ENCODE measurements at places on chromosomes 5 and 9.

- no peak for DNase-seq
Observed at GRCh38 chr5:108975697-108976096, 228.0 kb downstream of the FER start.

- DNase-seq, result no peak
Observed at GRCh38 chr9:130143279-130143893, 28.8 kb upstream of the NCS1 start.

DNA sequence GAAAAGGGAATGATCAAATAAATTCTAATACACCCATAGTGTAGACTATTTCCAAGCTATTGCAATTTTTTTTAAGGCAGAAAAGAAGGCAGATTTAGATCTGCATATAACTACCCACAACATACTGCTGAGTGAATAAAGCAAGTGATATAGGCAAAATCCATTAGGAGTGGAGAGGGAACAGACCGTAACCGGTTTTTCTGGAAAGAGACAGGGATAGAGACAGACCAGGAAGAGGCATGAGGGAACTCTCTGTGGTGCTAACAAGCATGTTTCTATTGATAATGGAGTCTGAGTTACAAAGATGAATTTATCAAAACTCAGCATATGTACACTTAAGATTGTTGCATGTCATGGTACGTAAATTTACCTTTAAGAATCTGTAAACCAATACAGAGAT, 14.5 kb downstream of the ZDHHC21 start:
- no peak for DNase-seq

GRCh38 chr9:75903785-75904360, 13.4 kb downstream of the PCSK5 start:
- no peak for DNase-seq

DNA sequence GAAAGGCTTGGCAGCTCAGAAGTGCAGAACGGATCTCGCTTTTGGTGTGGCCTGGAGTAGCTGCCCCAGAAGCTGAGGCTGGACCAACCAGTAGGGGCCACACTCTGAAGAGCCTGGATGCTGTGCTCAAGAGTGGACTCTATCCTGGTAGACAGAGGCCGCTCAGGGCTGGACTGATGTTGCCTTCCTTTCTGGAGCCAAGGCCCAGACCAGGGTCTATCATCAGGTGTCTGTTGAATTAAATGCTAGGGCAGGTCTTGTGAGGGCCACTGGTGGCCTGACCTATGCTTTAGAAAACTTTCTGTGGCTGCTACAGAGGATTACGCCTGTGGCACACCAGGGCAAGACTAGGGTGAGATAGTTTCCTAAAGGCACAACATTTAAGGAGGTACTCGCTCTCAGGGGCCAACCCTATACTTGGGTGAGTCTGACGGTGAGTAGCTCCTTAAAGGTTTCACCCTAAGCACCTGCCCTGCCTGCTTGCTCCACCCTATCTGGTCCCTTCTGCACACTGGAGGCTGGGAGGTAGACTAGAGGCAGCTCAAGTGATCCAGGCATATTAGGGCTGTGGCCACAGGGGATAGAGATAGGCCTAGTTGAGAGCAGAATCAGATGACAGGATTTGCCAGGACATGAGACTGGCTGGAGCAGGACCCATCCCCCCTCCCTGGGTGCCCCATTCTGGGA, 9.8 kb upstream of the IRF1 start:
- no peak for DNase-seq
